ENCODE measurements at places on chromosomes 2 and 18. TPM values are rescaled to one million over a fixed set of nuclear protein-coding genes. Genes with fewer than 3 reads are reported as not detected.
A peak's percentile ranks its signal among the peaks of the same experiment; 100 is the strongest.

GRCh38 chr18:71529703-71530303, 1014.3 kb downstream of the CBLN2 start:
- no peak for DNase-seq
- no peaks in the 10 kb centered on the region for H3K4me1 ChIP-seq
- no peak overlapping the region for H3K4me3 ChIP-seq
- no peak overlapping the region for H3K27ac ChIP-seq
- H3K36me3 ChIP-seq = no peaks in the 10 kb centered on the region

GRCh38 chr18:30457156-30457555, 585.4 kb downstream of the DSC3 start:
- H3K4me3 ChIP-seq = no peak overlapping the region
- H3K36me3 ChIP-seq = no peaks in the 10 kb centered on the region
- no peak overlapping the region for H3K27ac ChIP-seq
- no peaks in the 10 kb centered on the region for H3K27me3 ChIP-seq

GRCh38 chr2:71250935-71251334, 24.0 kb upstream of the PAIP2B start:
- H3K4me3 ChIP-seq = no peak overlapping the region
- no peaks in the 10 kb centered on the region for H3K36me3 ChIP-seq
- DNase-seq = no peak
- no peaks in the 10 kb centered on the region for H3K4me1 ChIP-seq
- H3K27ac ChIP-seq = no peak overlapping the region
- H3K27me3 ChIP-seq = no peaks in the 10 kb centered on the region

- H3K27ac ChIP-seq = no peak overlapping the region
- no peak overlapping the region for H3K4me3 ChIP-seq
Measured at GRCh38 chr2:149562324-149562723, 25.3 kb downstream of the MMADHC start.

- peak overlapping the region; percentile 73 for H3K27ac ChIP-seq
- no peak for DNase-seq
- H3K4me3 ChIP-seq = peak overlapping the region; percentile 64
- no peaks in the 10 kb centered on the region for H3K36me3 ChIP-seq
- H3K4me1 ChIP-seq = peaks cover 50% of the 10 kb centered on the region
Measured at GRCh38 chr2:72143441-72144273, 4.0 kb downstream of the CYP26B1 start.

GRCh38 chr18:10705786-10706185, 180.0 kb downstream of the NAPG start:
- H3K27me3 ChIP-seq = no peaks in the 10 kb centered on the region
- no peak for DNase-seq
- H3K27ac ChIP-seq = no peak overlapping the region
- H3K36me3 ChIP-seq = no peaks in the 10 kb centered on the region

The NEU2 gene
- total RNA-seq = not detected

The NAT8 gene
- not detected for total RNA-seq

The CHRND gene
- not detected for total RNA-seq
